T-helper 17 cell (primary cell): ENCODE measurements at places on chromosomes 5 and 9.
A peak's percentile ranks its signal among the peaks of the same experiment; 100 is the strongest.

DNA sequence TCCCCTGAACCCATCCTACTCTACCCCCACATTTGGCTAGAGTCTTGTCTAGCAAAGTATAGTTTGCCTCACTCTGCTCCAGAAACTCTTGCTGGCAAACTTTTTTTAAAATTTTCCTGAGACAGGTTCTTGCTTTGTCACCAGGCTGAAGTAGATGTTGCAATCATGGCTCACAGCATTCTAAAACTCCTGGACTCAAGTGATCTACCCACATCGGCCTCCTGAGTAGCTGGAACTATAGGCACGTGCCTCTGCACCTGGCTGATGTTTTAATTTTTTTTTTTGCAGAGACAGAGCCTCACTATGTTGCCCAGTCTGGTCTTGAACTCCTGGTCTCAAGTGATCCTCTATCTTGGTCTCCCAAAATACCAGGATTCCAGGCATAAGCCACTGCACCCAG lies 175.8 kb upstream of the FBXL17 start:
- DNase-seq, result no peak

- no peak for DNase-seq
These were observed 46.8 kb upstream of the ANKRD55 start for GRCh38 chr5:56279979-56280378.

GRCh38 chr9:129359916-129360536 lies 182.0 kb upstream of the IER5L start:
- no peak for DNase-seq

DNA sequence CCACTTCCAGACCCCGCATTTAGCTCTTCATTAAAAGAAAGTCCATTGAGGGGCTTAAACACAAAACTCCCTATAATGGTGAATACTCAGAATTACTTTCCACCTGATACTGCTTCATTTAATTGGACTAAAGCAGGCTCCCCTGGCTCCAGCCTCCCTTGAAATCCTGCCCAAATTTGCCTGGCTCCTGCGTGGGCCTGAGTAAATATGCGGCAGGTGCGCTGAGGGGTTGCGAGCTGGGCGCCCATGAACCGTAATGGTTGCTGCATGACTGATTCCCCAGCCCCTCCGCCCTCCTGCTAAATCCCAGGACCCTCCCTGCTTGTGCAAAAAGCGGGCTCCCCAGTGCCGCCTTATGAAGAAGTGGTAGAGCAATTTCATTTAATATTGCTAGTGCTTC lies 639.7 kb downstream of the BNC2 start:
- DNase-seq, result no peak

GRCh38 chr9:128068386-128069205 lies 564 bp downstream of the SLC25A25 start:
- DNase-seq, result peak; percentile 30

DNA sequence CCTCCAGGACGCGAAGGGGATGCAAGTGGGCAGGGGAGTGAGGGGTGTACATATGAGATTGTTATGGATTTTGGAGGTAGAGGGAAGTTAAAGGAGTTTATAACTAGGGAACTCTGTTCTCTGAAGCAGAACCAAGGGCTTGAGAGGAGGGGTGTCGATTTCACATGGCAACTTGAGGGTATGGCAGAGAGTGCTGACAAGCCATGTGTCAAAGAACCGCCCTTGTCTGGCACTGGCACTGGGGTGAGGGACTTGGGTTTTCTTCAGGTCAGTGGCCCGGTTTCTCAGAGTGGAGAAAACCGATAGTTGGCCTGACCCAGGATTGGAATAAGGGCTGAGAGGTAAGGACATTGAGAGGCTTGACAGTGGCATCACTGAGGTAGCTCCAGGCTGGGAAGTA lies 47.7 kb upstream of the TESK1 start:
- DNase-seq, result no peak

DNA sequence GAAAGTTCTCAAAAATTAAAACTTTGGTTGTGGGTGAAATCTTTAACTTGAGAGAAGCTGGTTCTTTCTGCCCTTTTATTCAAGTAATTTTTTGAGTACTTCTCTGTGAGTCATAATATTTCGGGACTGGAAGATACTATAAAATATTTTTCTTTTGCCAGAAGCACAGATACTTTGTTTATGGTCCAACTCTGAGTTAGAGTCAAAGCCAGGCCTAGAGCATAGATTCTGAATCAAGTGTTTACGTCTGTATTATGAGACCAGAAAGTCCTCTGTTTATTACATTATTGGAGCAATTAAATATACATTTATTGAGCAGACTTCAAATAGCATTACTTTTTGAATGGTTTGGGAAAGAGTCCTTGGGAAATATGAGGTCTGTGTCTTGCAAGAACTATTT lies 187.9 kb downstream of the FER start:
- DNase-seq, result no peak

- no peak for DNase-seq
These were observed 581.0 kb downstream of the TLE1 start for GRCh38 chr9:81108391-81108790.

GRCh38 chr5:115920171-115920725 lies 42.0 kb upstream of the LVRN start:
- DNase-seq, result no peak

DNA sequence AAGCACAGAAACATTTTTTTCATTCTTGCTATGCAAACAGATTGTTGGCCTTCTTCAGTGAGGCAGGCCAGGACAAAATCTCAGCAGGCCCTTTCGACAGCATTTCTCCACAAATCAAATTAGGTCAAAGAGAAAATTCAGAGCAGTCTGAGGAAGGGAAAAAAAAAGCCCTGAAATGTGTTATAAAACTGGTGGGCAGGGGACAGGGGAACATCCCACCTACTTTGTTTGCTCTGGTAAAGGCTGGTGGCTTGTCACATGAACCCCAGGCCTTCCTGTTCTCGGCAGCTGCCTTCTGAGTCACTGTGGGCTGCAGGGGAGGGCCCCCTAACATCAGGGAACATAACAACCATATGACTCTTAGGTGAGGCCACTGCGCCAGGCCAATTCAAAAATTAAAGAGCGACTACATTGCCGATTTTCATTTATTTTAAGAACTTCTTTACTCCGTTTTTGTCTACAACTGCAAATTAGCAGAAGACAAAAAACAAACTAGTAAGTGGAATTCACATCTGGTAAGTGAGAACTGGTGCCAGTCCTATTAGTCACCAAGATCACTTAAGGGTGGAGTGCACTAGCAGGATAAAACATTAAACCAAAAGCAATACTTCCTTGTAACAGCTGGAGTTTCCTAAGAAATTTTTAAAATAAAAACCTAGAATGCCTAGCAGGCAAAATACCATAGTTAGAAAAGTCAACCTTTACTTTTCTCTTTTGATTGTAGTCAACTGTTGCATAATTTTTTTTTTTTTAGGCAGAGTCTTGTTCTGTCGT lies 46.2 kb upstream of the DENND4C start:
- peak; percentile 43 for DNase-seq

- DNase-seq, result no peak
These were observed 50.9 kb upstream of the TUT7 start for GRCh38 chr9:86405086-86405491.

GRCh38 chr9:123278361-123278760 lies 10.0 kb upstream of the STRBP start:
- no peak for DNase-seq

GRCh38 chr5:175711472-175712312 lies 53.8 kb downstream of the HRH2 start:
- no peak for DNase-seq

- DNase-seq, result no peak
These were observed 360.6 kb downstream of the PTPRD start for GRCh38 chr9:10252174-10252573.

- no peak for DNase-seq
These were observed 36.2 kb upstream of the SLC6A3 start for GRCh38 chr5:1481266-1481958.

- DNase-seq, result no peak
These were observed 64.7 kb upstream of the ERCC6L2 start for GRCh38 chr9:95810814-95811213.

GRCh38 chr5:75756211-75756610 lies 39.0 kb upstream of the POC5 start:
- no peak for DNase-seq

DNA sequence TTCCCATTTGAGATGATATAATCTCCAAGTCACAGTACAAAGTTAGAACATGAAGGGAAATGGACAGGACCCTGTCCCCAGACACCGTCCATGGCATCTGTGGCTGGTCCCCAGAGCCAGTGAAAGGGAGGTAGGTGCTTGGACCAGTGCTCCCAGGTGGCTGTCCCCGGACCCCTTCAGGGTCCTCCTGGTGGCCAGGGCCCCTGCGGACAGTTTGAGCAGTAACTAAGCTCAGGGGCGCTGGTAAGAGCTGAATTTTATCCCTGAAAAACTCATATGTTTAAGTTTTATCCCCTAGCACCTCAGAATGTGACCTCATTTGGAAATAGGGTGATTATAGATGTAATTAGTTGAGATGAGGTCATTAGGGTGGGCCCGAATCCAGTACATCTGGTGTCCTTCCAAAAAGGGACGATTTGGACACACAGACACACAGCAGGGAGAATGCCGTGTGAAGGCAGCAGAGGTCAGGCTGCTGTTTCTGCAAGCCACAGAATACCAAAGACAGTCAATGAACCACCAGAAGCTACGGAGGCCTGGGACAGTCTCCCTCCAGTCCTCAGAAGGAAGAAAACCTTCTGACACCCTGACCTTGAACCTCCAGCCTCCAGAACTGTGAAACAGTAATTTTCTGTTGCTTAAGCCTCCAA lies 185.0 kb downstream of the ATPSCKMT start:
- no peak for DNase-seq

GRCh38 chr9:38677660-38678303 lies 42.2 kb downstream of the FAM240B start:
- no peak for DNase-seq

- DNase-seq, result no peak
These were observed 108.9 kb downstream of the CACNA1B start for GRCh38 chr9:137986268-137987099.

GRCh38 chr5:55568654-55569512 lies 34.1 kb upstream of the PLPP1 start:
- DNase-seq, result no peak

GRCh38 chr9:98968601-98969337 lies 25.1 kb downstream of the COL15A1 start:
- DNase-seq, result no peak

- DNase-seq, result no peak
These were observed 18.0 kb upstream of the DUSP1 start for GRCh38 chr5:172788771-172789686.

DNA sequence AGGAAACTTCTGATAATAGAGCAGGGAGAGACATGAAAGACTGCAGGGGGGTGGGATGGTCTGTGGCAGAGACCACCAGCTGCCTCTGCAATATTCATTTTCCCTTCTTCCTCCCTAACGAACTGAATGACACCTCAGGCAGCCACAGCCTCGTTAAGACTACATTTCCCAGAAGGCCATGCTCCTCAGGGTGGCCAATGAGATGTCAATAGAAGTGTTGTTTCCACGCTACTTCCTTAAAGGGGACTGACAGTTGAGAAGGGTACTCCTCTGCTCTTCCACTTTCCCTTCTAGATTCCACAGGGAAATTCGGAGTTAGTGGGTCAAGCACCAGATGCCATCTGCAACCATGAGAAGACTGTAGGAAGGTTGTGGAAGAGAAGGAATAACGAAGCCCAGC lies 52.0 kb upstream of the DAPK1 start:
- no peak for DNase-seq

- DNase-seq, result no peak
These were observed 25.5 kb downstream of the AGTPBP1 start for GRCh38 chr9:85716031-85716877.

DNA sequence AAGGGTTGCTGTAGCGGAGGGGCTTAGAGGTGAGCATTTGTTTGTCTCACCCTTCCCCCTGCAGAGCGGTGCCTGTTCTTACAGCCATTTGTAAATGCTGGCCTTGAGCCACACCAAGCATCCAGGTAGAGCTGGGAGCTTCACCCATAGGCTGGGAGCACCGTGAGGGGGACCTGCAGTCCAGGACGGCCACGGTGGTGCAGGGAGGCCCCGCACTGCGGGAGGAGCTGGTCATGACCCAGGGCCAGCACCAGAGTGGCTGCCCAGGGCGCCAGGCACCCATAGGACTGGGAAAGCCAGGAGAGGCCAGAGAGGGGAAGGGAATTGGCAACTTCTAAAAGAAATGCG lies 197.3 kb upstream of the ADAMTS16 start:
- DNase-seq, result no peak

- DNase-seq, result no peak
These were observed 202.4 kb downstream of the GLIS3 start for GRCh38 chr9:4097515-4097914.

DNA sequence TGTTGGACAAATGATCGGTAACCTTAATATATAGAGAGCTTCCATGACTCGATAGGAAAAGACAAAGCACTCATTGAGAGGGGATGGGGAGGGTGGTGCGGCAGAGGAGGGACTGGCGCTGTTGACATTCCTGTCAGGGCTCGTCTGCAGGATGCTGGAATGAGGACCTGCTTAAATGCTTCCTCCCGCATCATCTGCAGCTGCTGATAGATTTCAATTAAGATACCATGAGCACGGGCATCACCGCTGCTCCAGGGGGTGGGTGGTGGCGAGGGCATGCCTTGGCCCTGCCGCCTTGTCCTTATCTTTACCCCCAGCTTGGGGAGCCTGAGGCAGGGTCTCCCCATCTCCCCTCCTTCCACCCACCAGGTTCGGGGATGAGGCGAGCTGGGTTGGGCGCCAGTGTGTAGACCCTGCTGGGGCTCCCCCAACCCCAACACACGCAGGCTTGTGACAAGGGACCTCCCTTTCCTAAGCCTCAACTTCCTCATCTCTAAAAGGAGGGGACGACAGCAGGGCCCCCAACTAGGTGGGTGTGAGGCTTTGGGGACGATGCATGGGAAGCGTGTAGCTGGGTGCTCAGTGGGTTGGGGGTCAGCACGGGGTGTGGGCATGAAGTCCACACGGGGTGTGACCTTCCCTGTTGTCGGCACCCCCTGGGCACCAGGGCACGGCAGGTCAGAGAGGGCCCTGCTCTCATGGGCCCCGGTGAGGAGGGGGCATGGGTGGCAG lies 11.7 kb upstream of the QRFP start:
- DNase-seq, result no peak

- DNase-seq, result no peak
These were observed 344.0 kb downstream of the PTPRD start for GRCh38 chr9:10268531-10269485.

DNA sequence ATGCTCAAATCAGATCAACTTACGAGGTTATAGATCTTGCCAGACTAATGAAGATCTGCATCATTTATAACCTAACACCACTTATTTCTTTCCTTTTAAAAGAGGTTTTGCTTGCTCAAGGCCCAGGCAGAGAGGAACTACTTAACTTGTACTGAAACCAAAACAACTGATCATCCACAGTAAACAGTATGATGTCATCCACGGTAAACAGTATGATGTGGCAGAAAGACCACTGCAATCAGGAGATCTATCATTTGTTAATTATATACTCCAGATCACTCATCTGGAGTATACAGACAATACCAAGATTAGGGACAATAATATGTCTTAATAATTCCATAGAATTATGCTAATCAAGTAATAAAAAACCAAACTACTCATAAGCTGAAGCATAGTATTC lies 116.8 kb downstream of the ADAMTS6 start:
- no peak for DNase-seq

- no peak for DNase-seq
These were observed 56.0 kb upstream of the MSX2 start for GRCh38 chr5:174668349-174668748.

- no peak for DNase-seq
These were observed 59.5 kb downstream of the ANKRD33B start for GRCh38 chr5:10623305-10623910.

GRCh38 chr9:125896404-125896803 lies 149.2 kb downstream of the PBX3 start:
- DNase-seq, result no peak

GRCh38 chr5:6436715-6437331 lies 11.8 kb upstream of the UBE2QL1 start:
- no peak for DNase-seq

- no peak for DNase-seq
These were observed 29.5 kb downstream of the MTAP start for GRCh38 chr9:21831841-21832509.

- no peak for DNase-seq
These were observed 105.1 kb upstream of the SGCD start for GRCh38 chr5:156221816-156222215.
